NCI-H446 treated with DMSO at 0.1 percent for 48 hours (cell line): ENCODE measurements at places on chromosomes 7 and 10.

- no peak for DNase-seq
Observed at GRCh38 chr7:50142425-50143017, 49.5 kb upstream of the ZPBP start.

GRCh38 chr7:92588561-92588960 is 1.6 kb downstream of the FAM133B start:
- no peak for DNase-seq

- no peak for DNase-seq
Observed at GRCh38 chr7:18770154-18770811, 274.7 kb downstream of the HDAC9 start.

- DNase-seq = no peak
Observed at GRCh38 chr7:134703782-134704181, 57.1 kb downstream of the BPGM start.

DNA sequence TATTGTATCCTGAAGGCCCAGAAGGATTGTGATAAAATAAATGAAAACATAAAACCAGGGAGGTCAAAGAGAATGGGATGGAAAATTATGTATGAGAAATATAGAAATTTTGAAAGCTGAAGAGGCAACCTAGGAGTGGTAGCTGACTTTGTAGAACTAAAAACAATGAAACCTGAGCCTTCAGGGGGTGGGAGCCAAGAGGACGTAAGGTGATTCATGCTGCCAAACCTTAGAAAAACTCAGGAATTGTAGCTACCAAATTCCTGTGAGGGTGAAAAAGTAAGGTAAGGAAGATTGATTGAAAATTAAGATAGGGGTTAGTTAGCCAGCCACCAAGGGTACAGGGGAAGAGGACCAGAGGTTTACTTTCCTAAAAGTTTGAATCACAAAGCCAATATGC is 213.2 kb downstream of the KCND2 start:
- no peak for DNase-seq

DNA sequence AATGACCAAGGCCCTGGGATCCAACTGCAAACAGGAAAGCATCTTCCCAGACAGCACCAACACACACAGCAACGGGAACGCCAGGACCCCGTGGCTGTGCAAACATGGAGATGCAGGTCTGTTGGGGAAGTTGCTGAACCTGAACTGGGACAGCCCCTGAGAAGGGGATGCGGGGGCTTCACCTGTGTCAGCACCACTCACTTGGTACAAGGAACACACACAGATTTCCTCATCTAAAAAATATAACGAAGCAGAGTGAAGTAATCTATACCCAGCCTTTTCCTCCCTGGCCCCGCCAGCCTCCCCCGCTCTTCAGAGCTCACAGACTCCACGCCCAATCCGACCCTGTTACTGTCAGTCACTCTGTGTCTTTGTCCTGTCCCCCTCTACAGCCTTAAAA is 93.0 kb downstream of the PTPRN2 start:
- DNase-seq = no peak

DNA sequence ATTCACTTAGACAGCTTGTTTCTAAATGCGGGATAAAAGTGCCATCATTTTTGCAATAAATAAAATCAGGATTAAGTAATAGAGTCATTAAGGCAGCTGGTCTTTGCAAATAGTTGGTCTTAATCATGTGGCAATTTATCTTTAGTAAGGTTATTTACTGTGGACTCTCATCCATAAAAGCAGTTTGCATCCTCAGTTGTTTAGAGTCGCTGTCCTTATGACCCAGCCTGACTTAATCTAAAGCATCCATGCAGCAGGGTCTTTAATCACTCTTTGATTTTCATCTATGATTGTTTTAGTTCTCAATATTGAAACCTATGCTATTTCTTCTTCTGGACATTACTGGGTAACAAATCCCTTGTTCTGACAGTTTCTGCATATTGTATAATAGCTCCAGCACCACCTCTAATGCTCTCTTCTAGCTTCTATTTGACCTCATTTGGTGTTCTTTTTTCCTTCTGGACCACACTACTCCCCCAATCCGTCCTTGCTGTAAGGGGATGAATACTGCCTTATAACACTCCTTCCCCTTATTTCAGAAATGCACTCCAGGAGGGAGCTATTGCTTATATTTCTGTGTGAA is 95.0 kb downstream of the CD36 start:
- no peak for DNase-seq

GRCh38 chr10:68684413-68684812 is 36.6 kb upstream of the CCAR1 start:
- no peak for DNase-seq

DNA sequence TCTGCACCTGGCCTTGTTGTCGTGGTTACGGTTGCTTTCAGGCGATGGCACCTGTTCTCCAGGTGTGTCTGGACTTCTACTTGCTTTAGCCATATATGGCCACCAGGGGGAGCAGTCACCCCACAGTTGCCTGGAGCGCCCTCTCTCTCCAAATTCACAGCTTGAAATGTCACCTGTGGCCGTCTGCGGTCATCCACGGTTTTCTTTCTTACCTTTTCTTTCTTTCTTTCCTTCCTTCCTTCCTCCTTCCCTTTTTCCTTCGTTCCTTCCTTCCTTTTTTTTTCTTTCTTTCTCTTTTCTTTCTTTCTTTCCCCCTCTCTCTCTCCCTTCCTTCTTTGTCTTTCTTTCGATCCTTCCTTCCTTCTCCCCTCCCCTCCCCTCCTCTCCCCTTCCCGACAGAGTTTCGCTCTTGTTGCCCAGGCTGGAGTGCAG is 150.5 kb upstream of the VKORC1L1 start:
- DNase-seq = no peak

DNA sequence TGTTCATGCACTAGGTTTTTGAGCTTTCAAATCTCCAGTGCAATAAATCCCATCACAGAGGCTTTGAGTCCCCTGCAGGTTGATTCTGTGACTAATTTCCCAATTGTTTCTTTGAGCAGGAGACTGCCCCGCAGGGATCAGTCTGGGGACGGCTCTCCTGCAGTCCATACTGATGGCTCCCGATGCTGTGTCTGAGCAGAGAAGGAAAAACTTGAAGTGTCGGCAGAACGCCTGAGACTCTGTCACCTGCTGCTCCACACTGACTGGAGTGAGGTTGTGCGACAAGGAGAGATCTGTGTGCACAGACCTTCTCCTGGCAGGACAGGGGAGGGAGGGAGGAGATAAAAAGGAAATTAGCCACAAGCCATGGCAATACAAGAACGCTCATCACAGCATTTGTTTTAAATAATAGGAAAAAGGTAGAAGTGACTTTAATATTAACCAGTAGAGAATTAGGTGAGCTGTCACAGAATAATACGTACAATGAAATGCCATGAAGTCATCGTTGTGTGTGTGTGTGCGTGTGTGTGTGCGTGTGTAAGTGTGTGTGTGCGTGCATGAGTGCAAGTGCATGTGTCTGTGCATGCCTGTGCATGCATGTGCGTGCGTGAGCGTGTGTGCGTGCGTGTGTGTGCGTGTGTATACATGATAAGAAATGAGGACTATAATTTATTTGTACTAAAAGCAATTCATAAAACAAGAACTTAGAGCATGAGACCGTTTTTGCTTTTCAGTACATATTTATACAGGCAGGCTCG is 38.2 kb downstream of the HTR5A start:
- DNase-seq = no peak

DNA sequence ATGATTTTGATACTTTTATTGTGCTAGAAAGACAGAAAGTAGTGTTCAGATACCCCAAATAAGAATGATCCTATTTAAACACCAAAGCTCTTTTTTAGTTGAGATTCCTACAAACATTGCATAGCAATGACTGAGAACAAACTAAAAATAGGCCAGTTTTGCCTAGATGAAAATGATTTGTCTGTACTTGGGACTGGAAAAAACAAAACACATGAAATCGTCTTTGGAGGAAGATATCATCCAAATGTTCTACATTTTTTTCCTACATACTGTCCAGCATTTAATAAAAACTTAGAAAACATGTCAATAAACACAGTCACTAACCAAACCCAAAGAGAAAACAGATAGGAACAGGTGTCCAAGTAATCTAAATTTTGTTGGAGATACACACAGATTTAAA is 111.6 kb upstream of the MEOX2 start:
- no peak for DNase-seq

- no peak for DNase-seq
Observed at GRCh38 chr10:123621492-123621891, 44.7 kb upstream of the GPR26 start.

DNA sequence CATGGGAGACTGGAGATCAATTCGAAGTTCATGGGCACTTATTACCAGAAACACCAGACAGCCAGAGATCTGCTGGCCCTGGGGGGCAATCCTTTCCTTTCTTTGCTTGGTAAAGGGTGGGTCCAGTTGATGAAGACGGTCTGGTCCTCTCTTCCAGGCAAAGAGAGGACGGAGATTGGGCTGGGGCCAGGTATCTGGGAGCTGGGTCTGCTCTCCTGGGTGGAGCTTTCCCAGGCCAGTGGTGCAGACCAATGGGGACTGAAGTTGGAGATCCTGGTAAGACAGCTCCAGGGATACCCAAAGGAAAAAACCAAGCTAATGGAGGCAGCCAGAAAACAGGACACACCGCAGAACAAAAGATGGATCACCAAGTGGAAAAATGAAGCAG is 18.3 kb downstream of the NOD1 start:
- no peak for DNase-seq

GRCh38 chr7:105877736-105878135 is 1.3 kb upstream of the ATXN7L1 start:
- DNase-seq = no peak

GRCh38 chr7:126608339-126608776 is 644.4 kb downstream of the GRM8 start:
- DNase-seq = no peak
